CD4-positive, alpha-beta T cell (primary cell): ENCODE measurements at places on chromosomes 13 and 19.

- H3K4me1 ChIP-seq: no peaks in the 10 kb centered on the region
- no peak for DNase-seq
- H3K27me3 ChIP-seq: no peaks in the 10 kb centered on the region
Measured at GRCh38 chr13:94352057-94352456, 127.4 kb downstream of the DCT start.

GRCh38 chr13:29459813-29460355 lies 135.6 kb downstream of the SLC7A1 start:
- no peaks in the 10 kb centered on the region for H3K27me3 ChIP-seq
- H3K27ac ChIP-seq: no peak overlapping the region
- no peak for DNase-seq
- H3K4me3 ChIP-seq: no peak overlapping the region

- peaks cover 38% of the 10 kb centered on the region for H3K4me1 ChIP-seq
- H3K27ac ChIP-seq: peak overlapping the region; percentile 55
- H3K4me3 ChIP-seq: peak overlapping the region; percentile 43
- H3K27me3 ChIP-seq: no peaks in the 10 kb centered on the region
Measured at GRCh38 chr19:41563854-41564514, 12.0 kb upstream of the CEACAM21 start.

DNA sequence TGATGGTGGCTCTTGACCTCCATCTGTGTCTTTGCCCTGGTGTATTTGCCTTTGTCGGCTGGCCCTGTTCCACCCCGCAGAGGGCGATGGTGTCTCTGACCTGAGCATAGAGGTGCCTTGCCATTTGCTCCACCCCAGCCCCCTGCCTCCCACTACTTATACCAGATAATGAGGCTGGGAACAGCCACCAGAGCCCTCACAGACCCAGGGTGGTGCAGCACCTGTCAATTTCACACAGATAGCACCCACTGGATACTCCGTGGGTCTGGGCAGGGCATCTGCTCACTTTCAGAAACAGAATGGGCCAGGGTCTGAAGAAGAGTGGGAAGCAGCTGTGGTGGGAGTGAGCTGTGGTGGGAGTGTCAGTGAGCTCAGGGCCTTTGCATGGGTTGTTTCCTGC lies 4.1 kb downstream of the ZNF536 start:
- H3K4me1 ChIP-seq: no peaks in the 10 kb centered on the region
- no peak overlapping the region for H3K4me3 ChIP-seq
- peaks cover 25% of the 10 kb centered on the region for H3K27me3 ChIP-seq
- DNase-seq: no peak
- H3K27ac ChIP-seq: no peak overlapping the region
- H3K36me3 ChIP-seq: no peaks in the 10 kb centered on the region

- no peaks in the 10 kb centered on the region for H3K36me3 ChIP-seq
- H3K27ac ChIP-seq: no peak overlapping the region
- no peak for DNase-seq
Measured at GRCh38 chr13:80030491-80030890, 310.4 kb downstream of the SPRY2 start.

DNA sequence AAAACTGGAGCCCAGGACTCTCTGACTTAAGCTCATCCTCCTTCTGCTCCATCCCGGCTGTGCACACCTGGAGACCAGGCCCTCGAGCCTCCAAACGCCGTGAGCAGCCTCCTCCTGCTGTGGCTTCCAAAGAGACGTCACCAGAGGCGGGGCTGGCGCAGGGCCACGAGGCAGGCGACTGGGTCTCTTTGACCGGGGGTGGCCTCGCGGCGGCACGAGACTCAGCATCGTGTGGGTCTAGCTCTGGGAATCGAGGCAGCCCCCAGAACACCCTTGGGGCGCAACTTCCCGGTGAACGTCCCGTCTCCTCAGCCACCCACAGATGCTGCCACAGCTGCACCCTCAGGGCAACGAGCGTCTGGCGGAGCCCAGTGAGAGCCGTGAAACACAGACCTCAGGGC lies 22.8 kb downstream of the RASA3 start:
- peaks cover 94% of the 10 kb centered on the region for H3K4me1 ChIP-seq
- H3K36me3 ChIP-seq: peaks cover 66% of the 10 kb centered on the region
- peak overlapping the region; percentile 45 for H3K4me3 ChIP-seq
- peak overlapping the region; percentile 55 for H3K27ac ChIP-seq
- H3K27me3 ChIP-seq: no peaks in the 10 kb centered on the region

GRCh38 chr19:33441277-33441699 lies 67.8 kb downstream of the CEBPG start:
- DNase-seq: no peak
- H3K27me3 ChIP-seq: no peaks in the 10 kb centered on the region
- H3K27ac ChIP-seq: no peak overlapping the region
- H3K4me1 ChIP-seq: peaks cover 3% of the 10 kb centered on the region
- H3K4me3 ChIP-seq: no peak overlapping the region
- no peaks in the 10 kb centered on the region for H3K36me3 ChIP-seq

- DNase-seq: peak; percentile 23
- no peaks in the 10 kb centered on the region for H3K27me3 ChIP-seq
- H3K4me1 ChIP-seq: peaks cover 96% of the 10 kb centered on the region
- H3K27ac ChIP-seq: peak overlapping the region; percentile 49
- peaks cover 50% of the 10 kb centered on the region for H3K36me3 ChIP-seq
Measured at GRCh38 chr19:49558591-49558990, 21.8 kb downstream of the NOSIP start.

DNA sequence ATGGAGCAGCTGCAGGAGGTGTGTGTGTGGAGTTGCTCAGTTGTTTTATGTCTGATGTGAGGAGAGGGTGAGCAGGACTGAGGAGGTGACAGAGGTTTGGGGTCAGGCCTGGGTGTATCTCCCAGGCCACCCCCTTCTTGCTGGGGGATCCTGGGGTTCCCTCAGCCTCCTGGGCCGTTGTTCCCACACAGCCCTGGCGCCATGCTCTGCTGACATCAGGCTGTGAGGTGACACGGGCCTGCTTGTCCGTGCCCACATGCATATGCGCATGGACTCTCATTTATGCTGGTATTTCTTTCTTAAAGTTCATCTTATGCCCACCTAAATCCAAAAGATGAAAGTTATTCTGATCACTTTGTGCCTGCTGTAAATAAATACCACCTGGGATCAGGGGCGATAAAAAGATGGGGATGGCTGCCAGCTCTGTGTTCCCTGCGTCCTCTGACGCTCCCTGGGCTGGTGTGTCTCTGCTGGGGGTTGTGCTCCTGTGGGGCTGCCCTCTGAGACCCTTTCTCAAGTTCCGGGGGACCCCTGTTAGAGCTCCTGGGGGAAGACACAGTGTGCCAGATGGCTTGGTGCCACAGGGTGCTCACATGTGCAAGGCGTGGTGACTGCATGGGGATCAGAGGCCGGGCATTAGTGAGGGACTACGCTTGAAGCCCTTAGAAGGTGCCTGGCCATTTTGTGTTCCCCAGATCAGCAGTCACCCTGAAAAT lies 12.6 kb downstream of the NAXD start:
- H3K27me3 ChIP-seq: no peaks in the 10 kb centered on the region
- peaks cover 7% of the 10 kb centered on the region for H3K4me1 ChIP-seq
- no peak for DNase-seq
- H3K4me3 ChIP-seq: no peak overlapping the region
- H3K36me3 ChIP-seq: peaks cover 66% of the 10 kb centered on the region

DNA sequence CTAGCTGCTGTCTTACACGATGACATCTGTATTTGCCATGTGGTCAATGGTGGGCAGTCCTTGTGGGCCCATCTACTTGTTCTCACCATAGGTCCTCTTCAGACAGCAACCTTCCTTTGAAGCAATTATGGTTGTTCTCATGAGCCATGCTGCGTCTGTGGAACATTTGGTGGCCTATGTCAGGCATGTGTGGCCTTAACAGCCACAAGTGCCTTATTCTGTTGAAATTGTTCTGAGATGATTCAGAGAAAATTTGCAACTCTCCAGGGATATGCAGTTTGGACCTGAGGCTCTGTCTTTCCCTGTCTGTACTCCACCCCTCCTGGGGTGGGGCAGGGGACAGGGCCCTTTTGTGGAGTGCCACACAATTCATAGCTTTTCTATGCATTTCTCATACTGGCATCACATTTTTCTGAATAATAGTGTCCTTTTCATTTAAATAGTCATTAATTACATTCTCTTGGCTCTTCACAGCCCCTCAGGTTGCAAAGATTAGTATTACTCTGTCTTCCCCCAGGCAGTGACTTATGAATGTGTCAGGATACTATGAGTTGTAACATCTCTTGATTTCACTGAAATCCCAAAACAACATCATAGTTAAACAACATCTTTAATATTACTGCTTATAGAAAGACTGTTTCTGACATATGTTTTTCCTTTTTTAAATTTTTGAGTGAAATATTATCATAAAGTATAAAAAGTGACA lies 102.1 kb downstream of the ITGBL1 start:
- H3K27ac ChIP-seq: no peak overlapping the region
- H3K36me3 ChIP-seq: no peaks in the 10 kb centered on the region
- DNase-seq: no peak
- no peaks in the 10 kb centered on the region for H3K4me1 ChIP-seq
- no peaks in the 10 kb centered on the region for H3K27me3 ChIP-seq

DNA sequence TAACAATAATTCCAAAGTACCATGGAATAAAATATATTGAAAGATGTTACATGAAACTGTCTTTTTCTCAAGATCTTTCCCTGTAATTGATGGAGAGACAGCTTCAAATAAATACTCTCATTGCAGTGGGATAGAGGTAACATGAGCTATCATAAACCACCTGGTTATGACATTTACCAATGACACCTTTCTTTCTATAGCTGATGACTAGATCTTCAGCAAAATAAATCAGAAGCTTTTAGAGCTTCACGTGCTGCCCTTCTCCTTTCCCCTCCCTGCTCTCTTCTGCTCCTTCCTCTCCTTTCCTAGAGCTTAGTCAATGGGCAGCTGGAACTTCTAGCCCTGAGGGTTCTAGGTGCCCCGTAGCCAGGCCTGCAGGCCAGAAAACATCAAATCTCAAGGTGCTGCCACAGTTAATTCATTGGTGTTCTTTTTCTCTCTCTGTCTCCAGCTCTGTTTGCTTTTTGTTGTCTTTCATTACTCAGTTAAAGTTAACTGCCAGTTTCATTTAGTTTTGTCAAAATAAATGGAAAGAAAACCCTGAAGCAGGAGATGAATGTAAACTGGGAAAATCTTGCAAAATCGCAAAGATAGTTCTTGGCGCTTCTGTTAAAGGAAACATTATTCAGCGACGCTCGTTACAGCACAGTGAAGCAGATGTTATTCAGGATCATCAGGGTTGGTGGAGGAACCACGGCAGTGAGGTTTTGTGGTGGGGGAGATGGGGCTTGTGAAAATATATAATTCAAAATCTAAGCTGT lies 8.3 kb upstream of the METTL21C start:
- H3K27ac ChIP-seq: no peak overlapping the region
- no peaks in the 10 kb centered on the region for H3K36me3 ChIP-seq
- H3K4me1 ChIP-seq: no peaks in the 10 kb centered on the region
- H3K27me3 ChIP-seq: no peaks in the 10 kb centered on the region

DNA sequence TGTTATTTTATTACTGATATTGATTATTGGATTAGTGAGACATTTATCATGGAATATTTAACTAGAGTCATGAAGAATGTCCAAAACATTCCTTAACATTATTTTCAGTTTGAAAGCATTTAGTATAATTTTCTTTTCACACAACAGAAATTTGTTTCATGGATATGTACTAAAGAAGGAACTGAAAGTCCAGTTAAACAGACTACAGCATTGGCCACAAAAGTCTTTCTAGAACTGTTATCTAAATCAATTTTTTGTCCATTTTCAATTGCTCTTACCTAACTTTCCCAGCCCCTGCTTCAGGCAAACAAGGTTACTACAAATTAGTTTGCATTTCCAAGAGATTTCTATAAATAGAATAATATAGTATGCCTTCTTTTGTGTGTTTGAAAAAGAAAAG lies 1018.0 kb upstream of the PCDH20 start:
- no peaks in the 10 kb centered on the region for H3K36me3 ChIP-seq
- H3K27ac ChIP-seq: no peak overlapping the region
- H3K4me1 ChIP-seq: no peaks in the 10 kb centered on the region
- H3K4me3 ChIP-seq: no peak overlapping the region
- H3K27me3 ChIP-seq: no peaks in the 10 kb centered on the region

DNA sequence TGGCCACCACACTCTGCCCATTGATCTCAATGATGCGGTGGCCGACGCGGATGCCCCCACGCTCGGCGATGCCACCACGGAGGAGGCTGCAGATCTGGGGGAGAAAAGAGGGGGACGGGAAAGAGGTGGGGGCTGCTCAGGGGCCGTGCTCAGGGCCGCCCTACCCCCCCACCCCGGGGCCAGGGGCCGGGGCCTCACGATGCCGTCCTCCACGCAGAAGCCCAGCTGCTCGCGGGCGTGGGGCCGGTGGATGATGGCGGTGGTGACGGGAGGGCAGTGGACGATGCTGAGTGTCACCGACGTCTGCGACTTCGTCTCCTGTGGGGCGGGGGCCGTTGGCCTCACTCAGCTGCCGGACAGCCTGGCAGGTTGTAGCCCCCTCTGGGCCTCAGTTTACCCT lies 10.3 kb downstream of the APBA3 start:
- no peak for DNase-seq
- H3K27ac ChIP-seq: no peak overlapping the region
- peaks cover 3% of the 10 kb centered on the region for H3K4me1 ChIP-seq
- peaks cover 43% of the 10 kb centered on the region for H3K36me3 ChIP-seq
- H3K27me3 ChIP-seq: no peaks in the 10 kb centered on the region
- H3K4me3 ChIP-seq: no peak overlapping the region
